Type B pancreatic cell (in vitro differentiated cells): ENCODE measurements at places on chromosomes 2 and 18.
A peak's percentile ranks its signal among the peaks of the same experiment; 100 is the strongest.

- H3K36me3 ChIP-seq = no peaks in the 10 kb centered on the region
- peak overlapping the region; percentile 90 for H3K27ac ChIP-seq
- no peaks in the 10 kb centered on the region for H3K27me3 ChIP-seq
Measured at GRCh38 chr2:109675666-109676345, 61.6 kb downstream of the SOWAHC start.

DNA sequence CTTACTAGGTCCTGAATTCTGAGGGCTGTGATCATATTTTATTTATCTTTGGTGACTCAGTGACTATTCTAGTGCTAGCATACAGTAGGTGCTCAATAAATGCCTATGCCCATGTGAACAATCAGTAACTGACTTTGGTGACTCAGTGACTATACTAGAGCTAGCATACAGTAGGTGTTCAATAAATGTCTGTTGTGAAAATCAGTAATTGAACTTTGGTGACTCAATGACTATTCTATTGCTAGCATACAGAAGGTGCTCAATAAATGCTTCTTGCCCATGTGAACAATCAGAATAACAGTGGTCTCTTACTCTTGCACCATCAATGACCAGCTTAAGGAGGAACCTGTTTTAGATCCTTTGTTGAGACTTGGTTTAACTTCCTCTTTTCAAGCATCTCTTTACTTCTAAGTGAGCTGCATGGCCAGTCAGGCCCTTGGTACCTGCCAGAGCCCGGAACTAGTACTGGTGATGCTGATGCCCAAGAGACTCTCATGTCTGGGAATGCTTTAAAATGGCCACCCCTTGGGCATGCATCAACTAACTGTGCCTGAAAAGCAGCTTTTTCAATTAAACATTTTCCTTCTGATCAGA, 214.9 kb upstream of the SPRED2 start:
- no peaks in the 10 kb centered on the region for H3K4me1 ChIP-seq
- H3K36me3 ChIP-seq = no peaks in the 10 kb centered on the region
- no peak for DNase-seq
- no peak overlapping the region for H3K27ac ChIP-seq
- H3K27me3 ChIP-seq = peaks cover 14% of the 10 kb centered on the region

- H3K27me3 ChIP-seq = no peaks in the 10 kb centered on the region
- no peak overlapping the region for H3K27ac ChIP-seq
- no peaks in the 10 kb centered on the region for H3K36me3 ChIP-seq
- DNase-seq = no peak
- H3K4me1 ChIP-seq = no peaks in the 10 kb centered on the region
Measured at GRCh38 chr2:181861379-181861778, 30.2 kb upstream of the ITPRID2 start.

GRCh38 chr18:13524811-13525210, 201.5 kb downstream of the FAM210A start:
- H3K4me1 ChIP-seq = no peaks in the 10 kb centered on the region
- H3K27me3 ChIP-seq = peaks cover 8% of the 10 kb centered on the region
- no peaks in the 10 kb centered on the region for H3K36me3 ChIP-seq
- no peak overlapping the region for H3K27ac ChIP-seq

DNA sequence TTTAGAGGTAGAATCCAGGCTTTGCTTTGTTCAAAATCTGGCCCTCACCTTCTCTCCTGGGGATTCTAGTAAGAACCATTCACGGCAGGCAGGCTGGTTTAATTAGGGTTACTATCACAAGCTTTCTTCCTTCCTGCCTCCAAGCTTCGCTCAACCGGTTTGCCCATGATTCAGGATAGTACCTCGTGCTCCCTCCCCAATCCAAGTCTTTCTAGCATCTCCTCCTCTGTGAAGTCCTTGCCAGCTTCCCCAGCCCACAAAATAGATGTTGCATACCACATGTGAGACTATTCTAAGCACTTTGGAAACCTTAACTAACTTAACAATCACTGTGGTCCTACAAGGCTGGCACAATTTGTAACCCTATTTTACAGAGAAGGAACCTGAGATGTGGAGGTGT, 135.1 kb downstream of the SOCS6 start:
- peak overlapping the region; percentile 18 for H3K4me3 ChIP-seq
- peaks cover 3% of the 10 kb centered on the region for H3K27me3 ChIP-seq
- peaks cover 30% of the 10 kb centered on the region for H3K4me1 ChIP-seq
- H3K36me3 ChIP-seq = no peaks in the 10 kb centered on the region
- H3K27ac ChIP-seq = peak overlapping the region; percentile 1

GRCh38 chr2:120341977-120342376, 4.0 kb upstream of the INHBB start:
- no peak for DNase-seq
- H3K4me3 ChIP-seq = no peak overlapping the region
- H3K27me3 ChIP-seq = peaks cover 49% of the 10 kb centered on the region
- H3K27ac ChIP-seq = no peak overlapping the region
- no peaks in the 10 kb centered on the region for H3K36me3 ChIP-seq

DNA sequence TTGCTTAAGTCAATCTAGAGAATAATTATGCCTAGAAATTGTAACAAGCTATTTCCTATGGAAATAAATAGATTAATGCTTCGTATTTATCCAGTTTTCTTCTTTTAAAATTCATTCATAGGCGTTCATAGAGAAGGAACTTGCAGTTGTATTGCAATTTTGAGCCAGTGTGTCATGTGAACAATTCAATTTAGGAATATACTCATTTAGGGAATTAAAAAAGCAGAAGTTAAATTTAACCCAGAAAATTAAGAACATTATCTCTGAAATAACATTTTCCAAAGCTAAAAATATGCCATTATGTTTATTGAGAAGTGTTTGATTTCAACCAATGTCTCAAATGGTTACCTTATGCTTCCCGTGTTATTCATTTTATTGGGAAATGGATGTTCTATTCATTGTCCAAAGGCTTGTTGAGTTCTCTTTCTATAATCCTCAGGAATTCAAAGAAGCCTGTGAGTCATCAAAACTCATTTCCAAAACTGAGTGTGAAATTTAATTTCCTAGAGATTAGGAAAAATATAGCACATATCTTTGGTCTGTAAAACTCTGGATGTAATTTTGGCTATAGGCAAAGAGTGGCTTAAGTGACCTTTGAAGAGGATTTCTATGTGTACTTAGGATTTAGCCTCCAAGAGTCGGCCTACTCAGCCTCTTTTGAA, 99.7 kb downstream of the SLC8A1 start:
- no peak overlapping the region for H3K4me3 ChIP-seq
- H3K36me3 ChIP-seq = no peaks in the 10 kb centered on the region
- no peaks in the 10 kb centered on the region for H3K27me3 ChIP-seq
- H3K4me1 ChIP-seq = peaks cover 50% of the 10 kb centered on the region
- H3K27ac ChIP-seq = no peak overlapping the region

DNA sequence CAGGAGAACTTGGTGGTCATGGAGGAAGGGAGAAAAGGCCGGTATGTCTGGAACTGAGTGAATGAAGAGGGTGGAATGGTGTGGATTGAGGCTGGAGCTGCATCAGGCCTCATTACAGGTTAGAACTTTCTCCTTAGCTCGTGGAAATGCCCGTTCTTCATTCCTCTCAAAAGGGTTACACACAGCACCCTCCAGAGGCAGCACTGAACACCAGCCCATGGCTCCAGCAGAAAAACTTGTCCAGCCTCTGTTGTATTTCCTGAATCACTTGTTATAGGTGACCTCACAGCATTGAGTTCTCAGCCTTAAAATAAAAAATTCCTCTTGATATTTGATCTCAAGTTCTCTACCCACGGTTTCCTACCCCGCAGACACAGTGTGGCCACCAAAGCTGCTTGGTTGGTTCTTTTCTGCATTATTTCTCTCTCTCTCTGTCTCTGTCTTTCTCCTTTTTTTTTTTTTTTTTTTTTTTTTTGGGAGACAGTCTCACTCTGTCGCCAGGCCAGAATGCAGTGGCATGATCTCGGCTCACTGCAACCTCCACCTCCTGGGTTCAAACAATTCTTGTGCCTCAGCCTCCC, 89.6 kb downstream of the ITGB1BP1 start:
- peaks cover 60% of the 10 kb centered on the region for H3K4me1 ChIP-seq
- peak; percentile 72 for DNase-seq
- no peaks in the 10 kb centered on the region for H3K27me3 ChIP-seq
- H3K4me3 ChIP-seq = peak overlapping the region; percentile 57
- peaks cover 33% of the 10 kb centered on the region for H3K36me3 ChIP-seq

DNA sequence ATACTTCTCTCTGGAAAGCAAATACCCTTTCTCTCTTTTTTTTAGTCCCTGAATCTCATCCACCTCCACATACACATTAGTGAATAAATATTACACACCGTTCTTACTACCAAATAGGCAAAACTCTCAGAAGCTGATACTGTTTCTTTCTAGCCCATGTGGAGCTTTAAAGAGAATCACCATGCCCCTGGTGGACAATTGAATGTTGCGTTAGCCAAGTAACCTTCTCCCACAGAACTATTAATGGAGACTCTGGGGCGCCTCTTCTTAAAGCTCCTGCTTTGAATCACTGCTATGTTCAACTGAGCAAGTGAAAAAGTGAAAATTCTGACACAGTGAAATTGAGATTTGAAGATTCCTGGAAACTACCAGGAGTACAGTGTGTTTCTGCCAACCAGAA, 522.8 kb upstream of the CDH7 start:
- H3K36me3 ChIP-seq = no peaks in the 10 kb centered on the region
- no peak overlapping the region for H3K4me3 ChIP-seq
- H3K4me1 ChIP-seq = no peaks in the 10 kb centered on the region
- no peak for DNase-seq

DNA sequence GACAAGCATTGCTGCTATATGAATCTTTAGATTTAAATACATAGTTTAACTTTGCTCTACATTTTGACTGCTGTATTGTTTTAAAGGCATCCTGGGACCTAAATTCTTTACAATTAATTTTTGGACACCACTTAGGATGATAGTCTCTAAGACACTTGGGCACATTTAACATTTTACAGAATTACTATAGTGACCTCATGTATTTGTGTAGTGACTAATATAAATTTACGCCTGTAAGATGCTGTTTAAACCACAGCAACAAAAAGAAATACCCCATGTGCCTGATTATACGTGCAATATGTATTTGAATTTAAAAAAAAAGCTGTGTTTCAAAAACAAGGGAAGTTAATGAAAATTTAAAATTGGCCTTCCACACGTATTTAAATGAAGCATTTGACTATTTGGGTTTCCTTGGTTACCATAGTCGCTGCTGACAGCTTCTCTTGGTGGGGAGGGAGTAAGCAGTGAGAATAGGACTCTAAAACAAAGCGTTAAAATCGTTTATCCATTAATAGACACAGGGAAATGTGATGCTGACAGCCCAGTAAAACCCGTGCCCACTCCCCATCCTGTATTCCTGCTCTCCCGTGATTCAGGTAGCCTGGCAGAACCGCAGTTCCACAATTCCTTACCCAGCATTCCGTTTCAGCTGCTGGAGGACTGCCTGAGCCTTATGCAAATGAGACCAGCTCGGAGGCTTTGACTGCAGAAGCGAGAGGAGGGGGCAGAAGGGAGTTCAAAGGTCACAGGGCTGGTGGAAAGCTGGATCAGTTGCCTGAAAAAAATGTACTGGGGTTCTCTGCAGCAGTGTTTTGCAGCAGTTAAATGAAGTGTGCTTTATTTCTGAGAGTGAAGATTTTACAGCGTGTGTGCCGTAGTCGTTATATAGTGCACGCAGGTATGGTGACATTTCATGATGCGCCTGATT, 104.3 kb downstream of the CSRNP3 start:
- H3K4me1 ChIP-seq = peaks cover 33% of the 10 kb centered on the region
- H3K27ac ChIP-seq = peak overlapping the region; percentile 68
- no peaks in the 10 kb centered on the region for H3K36me3 ChIP-seq
- H3K27me3 ChIP-seq = no peaks in the 10 kb centered on the region
- H3K4me3 ChIP-seq = peak overlapping the region; percentile 89

DNA sequence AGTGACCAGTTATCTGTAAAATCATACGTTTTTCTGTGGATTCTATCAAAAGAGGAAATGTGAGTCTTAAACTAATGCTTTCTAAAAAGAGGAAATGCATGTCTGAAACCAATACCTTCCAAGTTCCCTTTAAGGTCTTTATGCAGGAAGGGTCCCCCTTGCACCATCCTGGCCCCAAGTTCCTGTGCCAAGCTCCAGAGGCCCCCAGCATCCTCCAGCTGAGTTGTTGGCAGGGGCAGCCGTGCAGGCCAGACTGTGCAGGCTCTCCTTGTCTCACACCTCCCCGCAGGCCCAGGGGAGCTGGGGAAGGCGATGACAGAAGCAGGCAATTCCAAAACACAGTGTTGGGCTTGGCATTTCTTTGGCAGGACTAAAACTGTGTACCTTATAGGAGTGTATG, 39.2 kb downstream of the DPYSL5 start:
- H3K27ac ChIP-seq = no peak overlapping the region
- H3K4me3 ChIP-seq = no peak overlapping the region
- no peaks in the 10 kb centered on the region for H3K36me3 ChIP-seq
- peaks cover 25% of the 10 kb centered on the region for H3K4me1 ChIP-seq
- no peak for DNase-seq

DNA sequence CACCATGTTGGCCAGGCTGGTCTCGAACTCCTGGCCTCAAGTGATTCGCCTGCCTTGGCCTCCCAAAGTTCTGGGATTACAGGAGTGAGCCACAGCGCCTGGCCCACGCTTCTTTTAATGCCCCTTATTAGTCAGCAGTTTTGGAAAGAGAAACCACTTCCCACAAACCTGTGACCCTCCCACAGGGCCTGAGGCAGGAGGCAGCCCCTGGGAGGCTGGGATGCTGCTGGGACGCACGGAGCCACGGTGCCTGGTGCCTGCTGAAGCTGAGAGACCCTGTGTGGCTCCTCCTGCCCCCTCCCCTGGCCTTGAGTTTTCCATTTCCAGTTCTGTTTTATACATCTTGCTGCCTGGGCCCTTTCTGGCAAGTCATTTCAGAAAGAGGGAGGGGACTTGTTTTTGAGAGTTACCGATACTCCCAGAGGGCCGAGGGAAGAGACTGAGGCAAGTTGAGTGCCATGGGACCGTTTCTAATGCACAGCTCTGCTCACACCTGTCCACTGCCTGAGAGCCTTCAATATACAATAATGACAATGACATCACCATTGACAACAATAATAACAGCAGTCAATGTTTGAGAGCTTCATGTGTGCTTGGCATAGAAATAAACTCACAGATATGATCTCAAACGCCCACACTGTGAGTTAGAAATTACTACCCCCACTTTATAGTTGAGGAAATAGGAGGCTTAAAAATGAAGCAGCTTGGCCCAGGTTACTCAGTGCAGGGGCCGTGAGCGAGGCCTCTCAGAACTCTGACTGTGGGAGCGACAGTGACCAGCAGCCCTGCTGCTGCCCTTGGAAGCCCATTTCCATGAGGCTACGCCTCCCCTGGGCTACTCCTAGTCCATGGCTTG, 78.1 kb upstream of the YWHAQ start:
- H3K36me3 ChIP-seq = no peaks in the 10 kb centered on the region
- no peak overlapping the region for H3K27ac ChIP-seq
- peaks cover 20% of the 10 kb centered on the region for H3K4me1 ChIP-seq
- H3K27me3 ChIP-seq = no peaks in the 10 kb centered on the region
- no peak for DNase-seq

DNA sequence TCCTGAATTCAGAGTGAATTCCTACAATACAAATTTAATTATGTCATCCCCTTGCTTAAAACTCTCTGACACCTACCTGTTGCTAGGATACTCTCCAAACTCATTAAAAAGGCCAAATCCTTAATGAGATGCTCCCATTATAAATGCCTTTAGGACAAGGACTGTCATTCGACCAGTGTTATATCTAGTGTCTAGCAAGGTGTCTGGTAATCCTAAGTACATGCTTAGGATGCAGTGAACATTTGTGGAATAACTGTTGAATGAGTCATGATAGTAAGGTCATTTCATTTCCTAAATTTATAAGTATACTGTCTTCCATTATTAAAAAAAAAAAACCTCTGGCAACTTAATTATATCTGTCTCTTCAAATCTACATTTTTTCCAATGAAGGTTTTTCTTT, 588.9 kb upstream of the NRXN1 start:
- H3K27ac ChIP-seq = no peak overlapping the region
- DNase-seq = no peak
- H3K27me3 ChIP-seq = no peaks in the 10 kb centered on the region
- H3K4me3 ChIP-seq = no peak overlapping the region

GRCh38 chr18:31204166-31204565, 41.5 kb upstream of the DSC1 start:
- peaks cover 4% of the 10 kb centered on the region for H3K36me3 ChIP-seq
- H3K27ac ChIP-seq = peak overlapping the region; percentile 89
- no peak for DNase-seq
- H3K4me3 ChIP-seq = peak overlapping the region; percentile 82
